ENCODE measurements at places on chromosomes 2 and 18.

DNA sequence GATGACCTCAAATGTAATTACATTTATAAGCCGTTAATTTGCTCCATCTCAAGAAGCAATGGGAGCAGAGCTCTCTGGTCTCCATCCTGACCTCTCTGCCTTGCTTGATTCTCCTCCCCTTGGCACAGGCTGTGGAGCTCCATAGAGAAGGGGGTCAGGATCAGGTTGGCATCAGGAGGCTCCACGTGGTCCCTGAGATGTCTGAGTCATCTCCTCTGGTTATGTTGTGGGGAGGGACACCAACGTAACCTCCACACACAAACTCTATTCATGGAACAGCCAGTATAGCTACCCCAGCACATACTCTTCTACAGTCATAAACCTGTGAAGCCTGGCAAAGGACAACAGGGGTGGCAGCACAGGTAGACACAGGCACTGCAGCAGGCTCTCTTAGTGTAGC is 29.0 kb downstream of the TRABD2A start:
- no peak for DNase-seq

- no peak for DNase-seq
Observed at GRCh38 chr2:218060118-218060517, 8.9 kb upstream of the RUFY4 start.

- no peak for DNase-seq
Observed at GRCh38 chr2:85853499-85854165, 35.2 kb downstream of the ST3GAL5 start.

DNA sequence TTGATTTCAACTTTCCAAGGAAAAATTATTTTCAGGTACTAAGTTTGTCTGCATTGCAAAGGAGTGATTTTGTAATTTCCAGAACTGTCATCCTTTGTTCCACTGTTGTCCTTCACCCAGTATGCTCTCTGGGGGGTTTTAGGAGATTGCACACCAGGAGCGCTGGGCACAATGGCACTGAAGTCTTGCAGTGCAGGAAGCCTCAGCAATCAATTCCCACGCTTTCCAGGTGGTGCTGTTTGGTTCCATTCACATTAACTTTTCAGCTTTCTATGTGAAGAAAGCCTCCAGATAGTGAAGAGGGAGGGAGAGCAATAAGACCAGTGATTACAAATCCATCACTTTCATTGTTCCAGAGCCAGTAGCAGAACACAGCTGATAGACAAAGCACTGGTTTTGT is 344.0 kb upstream of the VWC2L start:
- DNase-seq: no peak

GRCh38 chr18:74945774-74946545 is 263.0 kb downstream of the PTGR3 start:
- DNase-seq: peak; percentile 15

GRCh38 chr2:232491139-232491780 is 3.6 kb upstream of the ECEL1 start:
- no peak for DNase-seq

- DNase-seq: peak; percentile 67
Observed at GRCh38 chr18:13221869-13222855, 3.6 kb downstream of the LDLRAD4 start.

DNA sequence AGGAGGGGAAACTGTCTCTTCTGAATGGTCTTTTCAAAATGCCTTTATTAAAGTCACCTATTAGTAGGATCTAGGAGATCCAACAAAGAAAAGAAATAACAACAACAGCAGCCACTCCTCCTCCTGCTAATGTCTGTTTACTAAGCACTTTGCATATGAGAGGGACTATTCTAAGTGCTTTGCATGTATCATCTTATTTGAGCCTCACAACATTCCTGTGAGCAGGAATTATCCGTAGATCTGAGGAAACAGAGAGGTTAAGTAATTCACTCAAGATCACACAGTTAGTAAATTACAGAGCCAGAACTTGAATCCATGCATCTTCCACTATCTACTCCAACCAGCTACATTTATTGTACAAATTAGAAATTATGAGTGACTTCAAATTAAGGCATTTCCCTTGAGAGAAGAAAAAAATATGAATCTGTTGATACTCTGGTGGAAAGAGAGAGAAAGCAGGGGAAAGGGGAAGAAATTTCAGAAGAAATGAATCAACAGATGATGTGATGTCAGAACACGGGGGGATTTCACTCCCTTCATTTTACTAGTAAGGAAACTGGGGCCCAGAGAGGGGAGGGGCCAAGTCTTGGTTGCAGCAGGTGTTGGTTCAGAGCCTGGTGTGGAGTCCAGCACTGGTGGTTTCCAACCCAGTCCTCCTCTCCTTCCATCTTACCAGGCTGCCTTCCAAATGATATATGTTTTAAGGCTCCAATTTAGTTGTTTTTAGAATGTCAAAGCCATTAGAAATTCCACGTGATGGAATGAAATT is 49.7 kb downstream of the TSN start:
- no peak for DNase-seq

DNA sequence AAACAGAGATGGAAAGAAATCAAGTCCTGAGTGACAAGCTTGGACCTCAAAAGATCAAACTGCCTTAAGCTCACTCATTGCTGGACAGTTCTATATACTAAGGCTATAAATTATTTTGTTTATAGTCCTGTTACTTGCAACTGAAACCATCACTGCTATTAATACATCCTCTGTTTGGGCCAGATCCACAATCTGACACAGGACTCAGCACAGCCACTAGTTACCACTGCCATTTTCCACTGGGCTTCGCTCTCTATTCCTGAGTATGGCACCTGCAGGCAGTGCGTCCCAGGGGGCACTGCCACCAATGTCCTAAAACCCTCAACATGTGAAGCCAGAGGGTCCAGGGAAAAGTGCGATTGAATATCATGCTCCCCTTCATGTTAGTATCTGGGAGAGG is 52.3 kb downstream of the CYP26B1 start:
- DNase-seq: no peak

GRCh38 chr2:233400341-233400740 is 46.0 kb downstream of the DGKD start:
- DNase-seq: no peak

DNA sequence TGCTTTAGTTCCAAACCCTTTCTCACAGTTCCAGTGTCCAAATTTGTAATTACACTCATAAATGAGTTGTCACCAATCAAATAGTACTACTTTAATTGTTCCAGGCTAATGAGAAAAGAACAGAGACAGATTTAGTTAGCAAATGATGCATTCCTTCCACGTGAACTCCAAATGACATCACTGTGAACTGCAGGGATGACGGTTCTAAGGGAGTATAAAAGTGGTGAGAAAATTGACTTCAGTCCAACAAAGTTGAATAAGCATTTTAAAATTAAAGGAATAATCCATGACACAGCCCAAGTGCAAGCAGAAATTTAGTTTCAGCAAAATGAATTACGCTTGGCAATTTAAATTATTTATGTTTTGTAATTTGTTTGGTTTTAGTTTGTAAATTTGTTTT is 102.0 kb upstream of the LRATD1 start:
- peak; percentile 16 for DNase-seq

DNA sequence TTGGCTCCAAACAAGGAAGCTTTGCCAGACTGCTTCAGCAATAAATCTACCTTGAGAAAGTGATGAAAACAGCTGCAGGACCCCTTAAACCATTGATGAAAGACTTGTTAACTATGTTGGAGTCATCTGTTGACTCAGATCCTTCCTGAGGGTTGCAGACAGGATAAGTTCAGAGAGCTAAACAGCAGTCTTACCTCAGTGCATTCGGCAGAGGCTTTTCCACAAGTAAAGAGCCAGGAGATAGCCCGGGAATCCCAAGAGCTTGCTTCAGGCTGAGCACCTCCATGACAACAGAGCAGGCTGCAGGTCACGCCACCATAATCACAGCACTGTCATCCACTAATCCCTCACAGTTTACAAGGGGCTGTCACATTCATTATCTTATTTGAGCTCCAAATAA is 23.7 kb downstream of the KIAA2012 start:
- DNase-seq: peak; percentile 49

DNA sequence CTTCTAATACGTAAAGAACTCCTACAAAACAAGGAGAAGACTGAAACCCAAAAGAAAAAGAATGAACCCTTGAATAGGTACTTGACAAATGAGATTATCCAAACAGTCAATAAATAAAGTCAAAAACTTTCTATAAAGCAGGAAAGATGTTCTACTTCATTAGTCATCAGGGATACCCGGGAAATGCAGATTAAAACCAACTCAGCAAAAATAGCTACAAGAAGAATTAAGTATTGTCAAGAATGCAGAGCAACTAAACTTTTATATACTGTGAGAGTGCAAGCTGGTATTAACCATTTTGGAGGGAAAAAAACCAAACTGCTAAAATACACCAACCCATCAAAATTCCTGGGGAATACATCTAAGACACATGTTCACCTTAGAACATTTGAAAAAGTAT is 10.4 kb downstream of the TXNL1 start:
- no peak for DNase-seq

DNA sequence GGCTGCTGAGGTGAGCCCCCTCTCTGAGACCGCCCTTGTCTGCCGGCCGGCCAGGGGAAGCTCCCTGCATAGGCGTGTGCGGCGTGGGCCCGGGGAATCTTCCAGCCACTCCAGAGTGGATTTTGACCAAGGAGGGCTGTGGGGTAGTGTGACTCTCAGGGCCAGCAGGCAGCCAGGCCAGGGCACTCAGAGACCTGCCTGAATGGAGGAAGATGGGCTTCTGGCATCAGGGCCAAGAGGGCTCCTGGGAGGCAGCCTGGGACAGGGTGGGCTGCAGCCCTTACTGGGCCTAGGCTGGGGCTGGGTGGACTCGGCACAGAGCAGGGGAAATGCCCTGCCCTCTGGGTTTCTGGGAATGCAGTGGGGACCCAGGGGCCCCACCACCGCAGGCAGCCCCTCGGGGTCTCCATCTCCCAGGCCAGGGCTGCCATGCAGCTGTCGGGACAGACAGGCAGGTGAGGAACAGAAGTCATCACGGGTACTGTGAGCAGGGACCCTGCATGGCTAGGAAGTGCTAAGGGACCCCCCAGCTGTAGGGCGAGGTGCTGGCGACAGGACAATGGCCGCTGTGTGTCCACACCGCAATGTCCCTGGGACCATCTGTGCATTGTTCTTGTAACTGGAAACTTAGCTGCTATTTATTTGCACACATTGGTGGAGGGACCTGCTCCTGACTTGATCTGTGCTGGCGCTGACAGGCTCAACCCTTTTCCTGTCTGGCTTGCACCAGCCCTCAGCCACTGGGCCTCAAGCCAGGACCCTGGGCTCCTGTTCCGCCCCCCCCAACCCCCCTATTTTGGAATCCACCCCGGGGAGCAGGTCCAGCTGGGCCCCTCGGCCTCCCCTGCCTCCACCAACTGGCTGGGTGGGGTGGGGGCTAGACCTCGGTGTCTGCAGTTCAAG is 4.1 kb downstream of the PDCD1 start:
- no peak for DNase-seq

GRCh38 chr2:98663511-98664090 is 55.2 kb downstream of the UNC50 start:
- DNase-seq: no peak

DNA sequence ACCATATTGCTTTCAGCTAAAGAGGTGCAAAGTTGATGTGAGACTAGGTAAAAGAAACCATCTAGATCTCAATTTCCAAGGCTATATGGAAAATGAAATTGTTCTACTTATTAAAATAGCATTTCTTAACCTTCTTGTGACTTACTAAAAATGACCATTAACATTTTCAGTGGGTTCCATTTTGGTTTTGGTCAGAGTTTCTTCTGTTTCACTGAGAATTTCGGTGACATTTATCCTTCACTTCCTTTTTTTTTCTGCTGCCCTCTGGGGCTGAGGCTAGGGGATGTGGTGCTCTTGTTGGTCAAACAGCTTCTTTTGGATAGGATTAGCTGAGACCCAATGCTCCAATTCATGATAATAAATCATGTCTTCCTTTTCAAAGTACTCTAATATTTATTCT is 44.3 kb upstream of the REL start:
- no peak for DNase-seq

DNA sequence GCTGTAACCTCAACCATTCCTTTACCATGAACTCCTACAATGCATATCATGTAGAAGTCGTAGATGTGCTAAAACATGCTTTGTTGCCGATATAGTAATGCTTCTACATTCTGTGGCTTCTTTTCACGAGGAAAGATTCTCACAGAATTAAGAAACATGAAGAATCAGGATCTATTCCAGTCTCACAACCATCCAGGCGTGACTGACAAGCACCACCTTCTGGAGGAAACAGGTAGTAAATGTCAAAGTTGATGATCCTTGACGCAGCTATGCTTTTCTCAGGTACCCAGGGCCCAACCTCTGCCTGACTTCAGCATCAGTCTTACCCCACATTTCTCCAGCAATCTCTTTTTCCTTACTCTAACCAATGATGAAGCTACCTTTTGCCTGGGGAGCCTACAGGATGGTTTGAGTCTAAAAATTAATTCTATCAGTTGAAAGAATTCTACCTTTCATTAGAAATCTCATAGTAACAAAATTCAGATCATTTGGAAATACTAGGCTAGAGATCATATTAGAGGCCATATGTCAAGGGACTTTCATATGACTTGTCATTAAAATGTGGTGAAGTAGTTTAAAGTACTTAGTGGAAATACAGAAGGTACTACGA is 123.3 kb upstream of the RND3 start:
- DNase-seq: peak; percentile 66

DNA sequence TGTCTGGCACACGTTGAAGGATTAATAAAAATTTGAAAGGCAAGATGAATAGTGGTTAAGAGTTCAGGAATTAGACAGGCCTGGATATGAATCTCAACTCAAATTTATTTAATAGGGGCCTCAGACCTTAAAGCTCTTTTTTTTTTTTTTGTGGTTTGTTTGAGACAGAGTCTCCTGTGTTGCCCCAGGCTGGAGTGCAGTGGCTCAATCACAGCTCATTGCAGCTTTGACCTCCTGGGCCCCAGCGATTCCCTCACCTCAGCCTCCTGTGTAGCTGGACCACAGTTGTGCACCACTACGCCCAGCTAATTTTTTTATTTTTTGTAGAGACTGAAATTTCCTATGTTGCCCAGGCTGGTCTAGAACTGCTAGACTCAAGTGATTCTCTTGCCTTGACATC is 3.0 kb downstream of the ZRANB3 start:
- DNase-seq: no peak

Data from AG10803 (cell line).